ENCODE measurements at places on chromosomes 2 and 18.

GRCh38 chr18:79248495-79249060 lies 147.2 kb upstream of the NFATC1 start:
- DNase-seq, result no peak

DNA sequence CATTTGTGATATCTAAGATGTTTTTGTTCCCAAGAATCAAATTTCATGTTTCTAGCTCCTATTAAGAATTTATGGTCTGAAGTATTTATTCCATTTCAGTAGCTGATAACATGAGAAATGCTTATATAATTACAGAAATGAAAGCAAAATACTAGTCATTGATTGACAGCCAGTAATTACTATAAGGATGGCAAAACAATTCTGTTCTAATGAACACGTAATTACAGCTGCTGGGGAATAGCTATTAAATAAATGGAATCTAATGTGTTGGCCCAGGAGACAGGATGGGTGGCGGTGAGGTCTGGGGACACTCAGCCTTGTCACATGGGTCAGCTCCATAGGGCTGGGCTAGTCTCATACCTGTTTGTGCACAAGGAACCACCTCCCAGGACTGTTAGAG lies 263.5 kb downstream of the FHOD3 start:
- no peak for DNase-seq

DNA sequence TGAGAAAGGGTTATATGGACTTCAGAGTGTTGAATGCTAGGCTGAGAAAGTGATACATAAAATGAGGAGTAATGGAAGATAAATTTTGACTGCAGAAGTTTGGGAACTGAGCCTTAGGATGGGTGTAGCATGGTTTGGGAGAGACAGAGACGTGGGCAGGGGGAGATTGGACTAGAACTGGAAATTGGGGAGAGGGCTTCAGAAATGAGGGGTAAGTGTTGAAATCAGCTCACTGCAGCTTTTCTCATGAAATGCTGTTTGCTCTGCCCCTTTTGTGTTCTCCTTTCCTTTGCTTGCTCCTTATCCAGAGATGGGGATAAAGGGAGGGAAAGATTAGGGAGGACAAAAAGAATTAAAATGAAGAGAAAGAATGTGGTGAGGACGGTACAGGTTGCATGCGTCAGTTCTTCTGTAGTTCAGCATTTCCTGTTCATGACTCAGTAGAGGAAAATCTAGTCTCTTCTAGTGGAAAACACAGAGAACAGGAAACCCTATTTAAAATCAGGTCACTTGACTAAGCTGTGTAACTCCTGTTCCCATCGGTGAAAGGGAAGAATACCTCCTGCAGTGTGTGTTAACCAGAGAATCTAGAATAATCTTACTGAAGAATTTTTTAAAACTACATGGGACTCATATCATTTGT lies 105.6 kb downstream of the CRIM1 start:
- no peak for DNase-seq

- no peak for DNase-seq
These were observed 360.6 kb downstream of the ZNF521 start for GRCh38 chr18:24991141-24992060.

DNA sequence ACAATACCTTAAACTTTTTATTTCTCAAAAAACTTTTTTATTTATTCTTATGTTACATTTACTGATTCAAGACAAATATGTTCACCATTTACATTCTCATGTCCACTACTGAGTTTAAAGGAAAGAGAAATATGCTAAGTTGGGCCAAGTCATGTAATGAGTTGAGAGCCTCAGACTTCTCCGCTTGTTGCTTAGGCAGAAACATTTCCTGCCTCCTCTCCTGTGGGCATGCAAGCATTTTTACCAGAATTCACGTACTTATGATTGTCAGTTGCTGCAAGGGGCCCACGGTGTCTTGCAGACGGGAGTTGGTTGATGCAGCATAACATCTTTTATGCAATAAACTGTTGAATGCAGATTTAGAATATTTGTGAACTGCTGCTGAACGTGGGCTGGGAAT lies 51.8 kb downstream of the MYO1B start:
- DNase-seq, result no peak

DNA sequence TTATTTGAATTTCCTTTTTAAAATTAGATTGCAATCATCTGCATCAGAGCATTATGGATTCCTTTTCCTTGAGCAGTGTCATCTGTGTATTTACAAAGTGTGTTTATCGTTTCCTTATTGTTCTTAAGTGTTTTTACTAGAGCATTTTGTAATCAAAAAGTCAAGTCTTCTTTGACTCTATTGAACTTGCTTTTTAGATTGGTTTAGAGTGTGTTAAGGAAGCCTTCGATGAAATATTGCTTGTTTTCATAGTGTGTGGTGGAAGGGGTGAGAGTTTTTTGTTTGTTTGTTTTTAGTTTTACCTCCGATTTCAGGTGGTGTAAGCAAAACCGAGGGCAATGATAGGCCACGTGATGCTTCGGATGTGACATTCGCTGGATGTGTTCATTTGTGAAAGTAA lies 45.7 kb downstream of the ARHGAP28 start:
- no peak for DNase-seq

DNA sequence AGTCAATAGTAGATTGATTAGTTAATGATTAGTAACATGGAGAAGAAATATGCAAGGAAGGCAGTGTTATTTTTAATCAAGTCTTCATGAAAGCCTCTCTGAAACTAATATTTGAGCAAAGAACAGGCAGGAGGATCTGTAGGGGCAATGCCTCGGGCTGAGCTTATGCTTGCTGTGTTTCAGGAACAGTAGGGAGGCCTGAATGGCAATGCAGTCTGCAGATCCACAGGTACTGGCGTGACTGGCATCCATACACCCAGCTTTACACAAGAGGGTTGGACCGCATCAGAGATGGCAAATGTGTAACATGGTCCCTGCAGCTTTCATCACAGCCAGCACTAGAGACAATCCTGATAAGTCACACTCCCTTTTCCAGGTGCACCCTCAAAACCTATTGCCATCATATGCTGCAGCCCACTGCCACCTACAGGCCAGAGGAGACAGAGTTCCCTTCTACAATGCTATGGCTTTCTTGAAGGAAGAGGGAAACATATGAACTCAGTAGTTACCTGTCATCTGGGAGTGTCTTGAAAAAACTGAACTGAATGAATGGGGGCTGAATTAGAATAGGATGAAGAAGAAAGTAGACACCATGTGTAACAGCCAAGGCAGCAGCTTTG lies 582.4 kb upstream of the RAB6C start:
- DNase-seq, result no peak

DNA sequence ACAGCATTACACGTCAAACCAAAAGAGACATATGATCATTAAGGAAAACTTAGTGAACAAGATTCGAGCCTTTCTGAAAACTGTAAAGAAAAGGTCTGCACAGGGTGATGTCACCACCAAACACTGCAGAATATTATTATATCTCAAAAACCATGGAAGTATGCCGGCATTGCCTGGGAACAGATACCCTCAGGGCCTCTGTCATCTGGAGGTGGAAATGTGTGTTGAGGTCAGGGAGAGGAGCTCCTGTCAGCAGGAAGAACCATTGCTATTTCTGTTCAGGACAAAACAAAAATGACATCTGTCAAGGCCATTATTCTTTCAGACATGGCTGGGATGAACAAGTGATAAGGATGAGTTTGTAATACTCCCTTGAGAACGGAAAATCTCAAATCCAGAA lies 365.9 kb upstream of the TRIB2 start:
- no peak for DNase-seq

DNA sequence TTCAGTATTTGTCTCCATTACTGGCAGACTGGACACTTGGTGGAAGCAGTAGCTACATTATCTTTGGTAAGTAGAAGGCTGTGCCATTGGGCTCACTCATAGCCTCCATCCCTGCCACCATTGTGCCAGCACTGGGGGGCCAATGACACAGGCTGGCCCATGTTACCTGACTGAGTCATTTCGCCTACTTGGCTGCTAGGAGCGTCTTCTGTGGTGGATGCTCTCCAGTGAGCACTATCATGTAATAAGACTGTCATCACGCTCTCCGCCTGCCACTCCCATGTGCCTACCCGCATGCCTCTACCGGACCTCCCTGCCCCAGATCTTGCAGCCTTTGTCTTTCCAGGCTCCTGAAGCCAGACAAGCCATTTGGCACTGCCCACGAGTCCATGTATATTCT lies 56.2 kb downstream of the LONRF2 start:
- no peak for DNase-seq

DNA sequence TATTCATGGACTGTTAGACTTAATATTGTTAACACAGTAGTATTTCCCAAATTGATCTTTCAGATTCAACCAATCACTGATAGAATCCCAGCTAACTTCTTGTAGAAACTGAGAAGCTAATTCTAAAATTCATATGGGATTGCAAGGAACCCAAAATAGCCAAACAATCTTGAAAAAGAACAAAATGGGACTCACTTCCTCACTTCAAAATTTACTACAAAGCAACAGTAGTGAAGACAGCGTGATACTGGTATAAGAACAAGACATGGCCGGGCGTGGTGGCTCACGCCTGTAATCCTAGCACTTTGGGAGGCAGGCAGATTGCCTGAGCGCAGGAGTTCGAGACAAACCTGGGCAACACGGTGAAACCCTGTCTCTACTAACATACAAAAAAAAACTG lies 46.3 kb downstream of the ATL2 start:
- no peak for DNase-seq

DNA sequence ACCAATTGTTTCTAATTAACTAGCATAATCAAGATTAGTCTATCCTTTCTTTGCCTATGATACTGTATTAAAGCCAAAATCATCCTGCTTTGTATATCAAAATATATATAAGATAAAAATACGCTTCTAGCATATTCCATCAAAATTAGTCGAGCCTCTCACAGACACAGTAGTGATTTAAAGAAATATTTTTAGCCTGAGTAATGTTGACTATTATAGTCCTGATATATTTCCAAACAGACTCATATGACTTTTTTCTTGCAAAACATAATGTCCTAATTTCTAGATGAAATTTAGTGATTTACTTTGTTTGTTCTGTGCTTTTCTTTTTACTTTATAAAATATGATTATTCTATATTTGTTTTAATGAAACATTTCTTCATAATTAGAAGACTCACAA lies 30.9 kb downstream of the FAP start:
- DNase-seq, result no peak

- DNase-seq, result no peak
These were observed 15.2 kb upstream of the KCNJ13 start for GRCh38 chr2:232791518-232791917.

DNA sequence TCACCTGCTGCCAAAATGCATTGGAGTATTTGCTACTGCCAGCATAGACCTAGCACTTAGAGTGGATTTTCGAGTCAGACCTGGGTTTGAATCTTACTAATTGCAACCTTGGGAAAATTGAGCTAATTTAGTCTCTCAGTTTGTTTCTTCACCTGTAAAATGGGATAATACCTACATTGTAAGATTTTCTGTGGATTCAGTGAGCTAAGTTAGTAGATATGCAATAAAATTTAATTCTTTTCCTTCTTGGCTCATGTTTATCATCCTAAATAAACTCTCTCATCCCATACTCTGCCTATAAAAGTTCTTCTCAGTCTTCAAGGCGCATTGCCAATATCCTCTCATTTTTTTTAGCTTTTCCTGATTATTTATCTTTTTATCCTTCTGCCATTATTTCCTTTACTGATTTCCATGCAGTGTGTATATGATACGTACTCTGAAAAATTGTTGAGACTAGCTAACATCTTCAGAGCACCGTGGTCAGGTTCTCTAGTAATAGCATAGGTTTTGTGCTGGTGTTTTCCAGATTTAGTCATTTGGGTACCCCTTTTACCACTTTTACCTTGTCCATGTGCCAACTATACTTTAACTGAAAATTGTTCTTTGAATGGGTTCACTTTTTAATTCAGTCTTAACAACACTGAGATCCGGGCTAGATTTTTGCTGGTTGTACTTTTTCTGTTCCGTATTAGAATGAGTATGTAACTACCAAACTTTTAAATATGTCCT lies 7.3 kb downstream of the CEP192 start:
- no peak for DNase-seq

DNA sequence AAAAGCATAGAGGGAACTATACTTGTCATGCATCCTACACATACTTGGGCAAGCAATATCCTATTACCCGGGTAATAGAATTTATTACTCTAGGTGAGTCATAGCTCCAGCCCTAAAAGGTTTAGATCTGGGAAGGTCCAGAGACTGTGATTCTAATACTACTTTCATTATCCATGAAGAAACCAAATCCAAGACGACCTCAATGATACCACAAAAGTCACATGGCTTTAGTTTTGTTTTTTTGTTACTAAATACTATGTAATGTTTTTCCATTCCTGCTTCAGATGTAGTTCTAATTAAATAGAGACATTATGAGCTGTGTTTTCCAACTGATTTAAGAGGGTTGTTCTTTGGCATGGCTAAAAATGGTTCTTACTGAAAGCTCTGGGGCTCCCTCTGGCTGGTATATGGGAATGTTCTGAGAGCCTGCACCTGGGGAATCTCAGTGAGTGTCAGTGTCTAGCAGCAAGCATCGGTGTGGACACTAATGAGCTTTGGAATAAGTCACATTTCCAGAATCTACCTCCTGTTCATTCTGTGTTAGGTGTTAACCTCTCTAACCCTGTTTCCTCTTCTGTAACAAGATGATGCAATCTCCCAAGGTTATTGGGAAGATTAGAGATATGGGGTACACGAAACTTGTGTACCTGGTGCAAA lies 20.5 kb upstream of the IL1RL2 start:
- DNase-seq, result no peak

- DNase-seq, result no peak
These were observed 737 bp upstream of the MAPK4 start for GRCh38 chr18:50558948-50559751.

DNA sequence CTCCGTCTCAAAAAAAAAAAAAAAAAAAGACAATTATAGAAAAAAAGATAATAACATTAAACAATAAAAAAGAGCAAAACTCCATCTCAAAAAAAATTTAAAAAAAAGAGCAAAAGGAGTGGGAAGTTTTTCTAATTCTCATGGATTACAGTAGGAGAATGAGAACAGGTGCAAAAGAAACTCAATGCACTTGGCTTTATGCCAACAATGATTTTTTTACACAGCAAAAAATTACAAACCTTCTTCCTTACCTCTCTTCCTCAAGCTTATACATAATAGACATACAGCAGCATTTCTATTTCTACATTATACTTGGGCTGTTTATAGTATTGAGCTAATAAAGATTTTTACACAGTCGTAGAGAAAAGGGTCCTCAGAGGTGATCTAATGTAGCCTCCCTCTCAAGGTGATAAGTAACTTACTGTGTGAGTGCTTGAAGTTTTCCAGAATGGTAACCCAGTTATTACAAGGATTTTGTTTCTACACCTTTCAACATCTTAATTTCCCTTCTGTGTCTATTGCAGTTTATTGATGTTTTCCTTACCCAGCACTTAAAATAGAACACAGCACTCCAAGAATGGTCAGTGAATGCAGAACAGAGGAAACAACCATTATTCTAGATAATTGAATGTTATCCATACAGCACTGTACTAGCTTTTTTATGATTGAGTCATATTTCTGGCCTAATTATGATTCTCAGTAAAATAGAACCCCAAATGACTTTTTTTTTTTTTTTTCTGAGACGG lies 34.9 kb upstream of the RNF138 start:
- DNase-seq, result no peak

GRCh38 chr2:218129458-218130135 lies 3.8 kb downstream of the CXCR2 start:
- no peak for DNase-seq
